ENCODE measurements at places on chromosomes 7 and 10.

DNA sequence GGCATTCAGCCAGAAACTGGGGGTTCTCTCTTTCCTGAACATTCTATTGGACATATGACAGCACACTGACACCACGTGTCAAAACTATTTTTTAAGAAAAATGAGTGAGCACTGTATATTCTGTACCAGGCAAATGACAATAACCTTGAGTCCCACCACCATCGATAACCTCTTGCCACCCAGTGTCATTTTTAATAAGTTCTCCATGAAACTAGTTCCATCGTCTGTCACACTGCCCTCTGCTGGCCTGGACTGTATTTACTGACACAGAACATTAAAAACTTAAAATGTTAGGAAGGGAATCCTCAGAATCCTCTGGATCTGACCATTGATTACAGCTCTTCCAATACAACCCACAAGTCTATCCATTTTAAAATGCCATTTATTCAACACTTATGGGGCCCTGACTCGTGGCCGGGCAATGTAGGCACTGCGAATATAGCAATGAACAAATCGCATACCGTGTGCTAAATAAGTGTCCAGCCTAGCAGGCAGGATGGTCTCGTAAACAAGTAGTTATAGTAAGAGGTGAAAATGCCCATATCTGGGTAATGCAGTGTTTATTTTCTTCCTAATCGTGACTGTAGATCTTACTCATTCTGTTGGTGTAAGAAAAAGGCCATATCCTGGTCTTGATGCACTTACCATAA lies 35.9 kb upstream of the CACNB2 start:
- DNase-seq, result no peak

GRCh38 chr10:61902445-61903220 lies 1.1 kb downstream of the ARID5B start:
- DNase-seq, result no peak

GRCh38 chr10:16049050-16049449 lies 188.7 kb upstream of the MINDY3 start:
- no peak for DNase-seq

- DNase-seq, result no peak
Observed at GRCh38 chr10:73788864-73789658, 3.7 kb downstream of the ZSWIM8 start.

GRCh38 chr7:116138202-116138801 lies 72.0 kb upstream of the TES start:
- peak; percentile 66 for DNase-seq

- no peak for DNase-seq
Observed at GRCh38 chr10:30103595-30104320, 44.4 kb upstream of the JCAD start.

GRCh38 chr7:112580717-112581435 lies 100.1 kb downstream of the LSMEM1 start:
- no peak for DNase-seq

- DNase-seq, result no peak
Observed at GRCh38 chr10:89440226-89441009, 26.1 kb downstream of the IFIT5 start.

DNA sequence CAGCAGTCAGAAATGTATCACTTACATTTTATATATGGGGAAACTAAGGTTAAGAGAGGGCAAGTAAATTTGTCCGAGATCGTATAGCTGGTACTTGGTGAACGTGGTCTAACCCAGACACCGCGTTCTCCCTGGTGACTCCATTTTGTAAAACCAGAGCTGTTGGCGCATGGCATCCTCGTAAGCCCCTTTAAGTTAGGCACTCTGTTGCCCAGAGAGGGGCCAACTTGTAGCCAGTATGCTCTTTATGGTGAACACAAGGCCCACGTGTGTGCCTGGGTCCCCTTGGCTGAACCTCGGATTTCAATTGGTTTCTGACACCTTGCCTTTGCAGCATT lies 39.7 kb upstream of the ZNF518A start:
- no peak for DNase-seq

DNA sequence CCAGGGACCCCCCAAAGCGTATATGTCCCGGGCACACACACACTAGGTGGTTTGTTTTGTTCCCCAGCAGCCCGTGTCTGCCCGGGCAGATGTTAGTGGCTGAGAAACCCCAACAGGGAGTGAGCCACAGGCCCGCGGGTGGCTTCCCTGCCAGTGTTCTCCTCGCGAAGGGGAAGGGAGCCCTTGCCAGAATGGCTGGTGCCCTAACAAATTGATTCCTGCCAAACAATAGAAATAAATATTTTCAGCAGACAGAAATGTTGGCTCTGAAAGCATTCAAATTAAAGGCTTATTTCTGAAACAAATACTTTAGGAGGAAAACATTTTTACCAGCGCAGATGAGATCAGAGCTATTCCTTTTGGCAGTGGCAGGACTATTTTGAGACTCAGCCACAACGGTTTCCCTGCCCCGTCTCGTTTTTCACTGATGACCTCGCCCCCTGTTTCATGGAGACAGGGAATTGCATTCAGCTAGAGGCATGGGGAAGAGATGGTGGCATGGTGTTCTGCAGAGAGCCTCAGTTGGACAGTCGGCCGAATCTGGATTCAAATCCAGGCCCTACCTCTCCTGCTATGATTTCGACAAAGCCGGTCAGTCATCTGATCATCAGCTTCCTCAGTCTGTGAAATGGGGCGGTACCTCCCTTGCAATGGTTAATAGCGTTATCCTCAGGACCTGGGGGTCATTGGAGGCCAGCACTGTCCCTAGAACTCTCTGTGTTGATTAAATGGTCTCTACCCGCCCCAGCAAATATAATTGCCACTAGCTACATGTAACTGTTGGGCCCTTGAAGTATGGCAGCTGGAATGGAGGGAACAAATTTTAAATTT lies 84.5 kb downstream of the CUX1 start:
- no peak for DNase-seq

- DNase-seq, result no peak
Observed at GRCh38 chr7:28298870-28299518, 113.3 kb upstream of the CREB5 start.

DNA sequence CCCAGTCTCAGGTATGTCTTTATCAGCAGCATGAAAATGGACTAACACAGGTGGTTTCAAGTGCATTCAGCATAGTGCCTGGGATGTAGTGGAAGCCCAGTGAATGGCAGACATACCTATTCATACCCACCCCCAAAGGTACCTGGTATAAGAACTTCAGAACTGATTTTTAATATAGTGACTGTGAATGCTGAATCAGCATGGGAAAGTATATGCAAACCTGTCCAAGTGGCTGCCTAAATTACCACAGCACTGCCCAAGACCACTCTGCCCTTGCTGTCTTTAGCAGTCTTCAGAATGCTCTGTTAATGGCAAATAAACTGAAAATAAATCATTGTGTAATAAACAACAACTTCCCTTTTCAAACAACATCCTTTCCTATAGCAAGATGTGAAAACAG lies 312.1 kb downstream of the GPAM start:
- DNase-seq, result no peak

- DNase-seq, result no peak
Observed at GRCh38 chr10:51028420-51028819, 45.9 kb upstream of the PRKG1 start.

DNA sequence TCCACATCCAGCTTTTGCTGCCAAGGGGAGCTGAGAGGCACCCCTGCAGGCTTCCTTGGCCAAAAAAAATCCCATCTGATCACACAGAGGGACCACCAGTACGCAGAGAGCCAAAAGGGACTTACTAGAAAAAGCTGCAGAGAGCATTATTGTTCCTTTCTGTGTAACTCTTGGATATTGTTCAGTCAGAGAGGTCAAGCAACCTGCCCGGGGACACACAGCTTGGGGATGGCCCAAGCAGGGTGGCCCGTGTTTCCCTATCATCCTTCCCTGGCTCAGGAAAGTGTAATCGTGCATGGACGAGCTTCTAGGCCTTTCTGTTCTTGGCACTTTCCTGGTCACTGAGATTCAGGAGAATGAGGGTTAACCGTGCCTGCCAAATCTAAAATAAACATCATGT lies 84.1 kb upstream of the SH2B2 start:
- no peak for DNase-seq

DNA sequence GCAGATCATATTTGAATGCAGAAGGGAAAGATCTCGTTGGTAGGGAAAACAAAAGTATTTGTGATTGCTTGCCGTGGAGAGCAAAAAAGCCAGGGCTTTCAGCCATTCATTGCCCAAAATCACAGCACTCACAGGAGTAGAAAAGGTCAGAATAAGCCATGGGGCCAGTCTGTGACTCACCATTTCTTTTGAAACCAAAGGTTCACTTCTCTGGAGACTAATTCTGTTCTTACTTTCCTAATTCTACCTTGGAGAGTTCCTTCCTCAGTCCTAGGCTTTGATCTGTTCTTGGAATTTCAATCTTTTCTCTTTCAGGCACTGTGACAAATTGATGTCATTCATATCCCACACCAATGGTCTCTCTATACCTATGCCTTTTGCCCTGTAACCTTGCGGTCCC lies 54.1 kb upstream of the FAM180A start:
- no peak for DNase-seq

DNA sequence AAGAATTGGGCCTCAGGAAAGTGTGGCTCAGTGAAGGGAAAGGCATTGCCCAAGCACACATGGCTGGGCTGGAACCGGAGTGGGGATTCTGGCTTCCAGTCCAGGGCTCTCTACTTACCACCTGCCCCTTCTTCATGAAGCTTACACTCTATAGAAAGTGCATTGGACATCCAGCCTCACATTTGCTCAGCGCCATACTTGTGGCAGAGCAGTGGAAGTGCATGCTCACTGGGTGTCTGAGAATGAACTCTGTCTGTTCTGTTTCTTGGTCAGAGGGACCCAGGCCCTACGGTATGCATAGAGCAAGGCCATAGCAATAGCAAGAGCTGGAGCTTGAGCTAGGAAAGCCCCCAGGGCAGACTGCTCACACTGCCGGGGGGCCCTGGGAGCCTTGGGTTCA lies 1253.5 kb downstream of the TYW1 start:
- no peak for DNase-seq

DNA sequence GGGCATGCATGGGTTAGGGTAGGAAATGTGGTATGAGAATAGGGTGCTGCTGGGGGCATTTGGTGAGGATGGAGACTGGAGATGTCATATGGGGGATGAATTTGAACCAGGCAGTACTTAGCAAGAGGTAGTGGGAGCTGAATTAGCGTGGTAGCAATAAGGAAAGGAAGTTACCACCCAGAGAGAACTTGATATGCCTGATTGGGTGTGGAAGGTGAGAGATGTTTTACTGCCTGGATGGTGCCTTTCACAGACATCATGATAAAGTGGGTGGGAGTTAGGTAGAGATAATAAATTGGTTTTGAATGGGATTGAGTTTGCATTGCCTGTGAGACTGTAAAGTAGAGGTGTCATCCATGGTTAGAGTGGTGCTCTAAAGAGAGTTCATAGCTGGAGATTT lies 46.7 kb downstream of the TRIM24 start:
- DNase-seq, result no peak

DNA sequence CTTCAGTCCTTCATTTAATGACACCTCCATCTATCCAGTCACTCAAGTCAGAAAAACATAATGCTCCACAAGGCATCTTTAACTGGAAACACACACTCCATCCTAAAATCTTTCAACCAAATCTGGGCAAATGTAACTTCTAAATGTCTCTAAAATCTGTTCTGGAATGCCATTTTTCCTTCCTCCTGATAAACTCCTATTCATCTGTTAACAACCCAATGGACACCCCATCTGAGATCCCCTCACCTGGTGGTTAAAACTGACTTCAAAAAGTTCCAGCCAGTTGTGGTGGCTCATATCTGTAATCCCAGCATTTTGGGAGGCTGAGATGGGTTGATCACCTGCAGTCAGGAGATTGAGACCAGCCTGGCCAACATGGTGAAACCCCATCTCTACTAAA lies 78.7 kb downstream of the ARHGAP21 start:
- DNase-seq, result no peak

GRCh38 chr7:18289788-18290187 lies 205.8 kb upstream of the HDAC9 start:
- no peak for DNase-seq

DNA sequence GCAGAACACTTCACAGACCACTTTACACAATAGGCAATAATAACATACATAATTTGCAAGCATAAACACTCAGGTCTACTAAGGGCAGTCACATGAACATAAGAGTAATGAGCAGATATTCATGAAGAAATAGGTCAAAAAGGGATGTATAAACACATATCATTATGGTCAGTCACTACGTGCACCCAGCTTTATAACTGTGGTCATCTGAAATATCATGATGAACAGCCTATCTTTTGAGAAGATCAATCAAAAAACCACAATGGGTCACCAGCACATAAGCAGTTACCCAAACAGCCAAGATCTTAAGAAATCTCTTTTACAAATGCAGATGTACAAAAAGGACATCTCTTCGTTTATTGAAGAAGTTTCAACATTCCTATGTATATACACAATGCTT lies 35.5 kb upstream of the DRGX start:
- DNase-seq, result no peak
